A549 treated with CpdA at 1 μM for 4 hours (cell line): ENCODE measurements at places on chromosomes 7 and 10. TPM values are rescaled to one million over a fixed set of nuclear protein-coding genes. Genes with fewer than 3 reads are reported as not detected.

The PRSS37 gene
- not detected in 5 replicates for total RNA-seq

The CLCN1 gene
- 0.05 TPM in 1 of 5 replicates, not detected in the others for total RNA-seq

The GDF2 gene
- not detected in 5 replicates for total RNA-seq

The NUDT13 gene
- 2.2 to 5.4 TPM (median 2.9 TPM) in 5 replicates for total RNA-seq

The GRB10 gene
- total RNA-seq, result 66.8 to 87.0 TPM (median 76.8 TPM) in 5 replicates

The TUBAL3 gene
- total RNA-seq, result 0.24 to 0.49 TPM (median 0.31 TPM) in 5 replicates

The APBB1IP gene
- total RNA-seq, result 9.3 to 11.1 TPM (median 10.5 TPM) in 5 replicates

The TRIM4 gene
- 25.5 to 27.8 TPM (median 26.6 TPM) in 5 replicates for total RNA-seq

The PNLIPRP1 gene
- total RNA-seq, result not detected in 5 replicates

The CLDN3 gene
- 1.4 to 3.8 TPM (median 3.1 TPM) in 5 replicates for total RNA-seq

The PBLD gene
- total RNA-seq, result 2.5 to 4.0 TPM (median 3.5 TPM) in 5 replicates

The ADRA2A gene
- total RNA-seq, result 0.03 to 0.07 TPM in 2 of 5 replicates, not detected in the others

The GLCCI1 gene
- 1.2 to 1.5 TPM (median 1.4 TPM) in 5 replicates for total RNA-seq

The ZNF746 gene
- total RNA-seq, result 14.3 to 18.2 TPM (median 17.0 TPM) in 5 replicates

The NIPSNAP2 gene
- 42.6 to 57.4 TPM (median 47.9 TPM) in 5 replicates for total RNA-seq

The TMEM130 gene
- total RNA-seq, result 0.33 to 0.52 TPM (median 0.46 TPM) in 5 replicates

The CALHM1 gene
- total RNA-seq, result not detected in 5 replicates

The TOMM7 gene
- total RNA-seq, result 429 to 1,163 TPM (median 501 TPM) in 5 replicates

The HECW1 gene
- 10.9 to 14.2 TPM (median 12.0 TPM) in 5 replicates for total RNA-seq

The LIPA gene
- 41.1 to 60.3 TPM (median 48.1 TPM) in 5 replicates for total RNA-seq

The WEE2 gene
- 0.03 TPM in 1 of 5 replicates, not detected in the others for total RNA-seq

The NEUROD6 gene
- total RNA-seq, result not detected in 5 replicates

The SPDYE6 gene
- not detected in 5 replicates for total RNA-seq

The FKBP6 gene
- total RNA-seq, result not detected in 5 replicates
